CD4-positive, alpha-beta T cell (primary cell): ENCODE measurements at places on chromosomes 12 and 14.

DNA sequence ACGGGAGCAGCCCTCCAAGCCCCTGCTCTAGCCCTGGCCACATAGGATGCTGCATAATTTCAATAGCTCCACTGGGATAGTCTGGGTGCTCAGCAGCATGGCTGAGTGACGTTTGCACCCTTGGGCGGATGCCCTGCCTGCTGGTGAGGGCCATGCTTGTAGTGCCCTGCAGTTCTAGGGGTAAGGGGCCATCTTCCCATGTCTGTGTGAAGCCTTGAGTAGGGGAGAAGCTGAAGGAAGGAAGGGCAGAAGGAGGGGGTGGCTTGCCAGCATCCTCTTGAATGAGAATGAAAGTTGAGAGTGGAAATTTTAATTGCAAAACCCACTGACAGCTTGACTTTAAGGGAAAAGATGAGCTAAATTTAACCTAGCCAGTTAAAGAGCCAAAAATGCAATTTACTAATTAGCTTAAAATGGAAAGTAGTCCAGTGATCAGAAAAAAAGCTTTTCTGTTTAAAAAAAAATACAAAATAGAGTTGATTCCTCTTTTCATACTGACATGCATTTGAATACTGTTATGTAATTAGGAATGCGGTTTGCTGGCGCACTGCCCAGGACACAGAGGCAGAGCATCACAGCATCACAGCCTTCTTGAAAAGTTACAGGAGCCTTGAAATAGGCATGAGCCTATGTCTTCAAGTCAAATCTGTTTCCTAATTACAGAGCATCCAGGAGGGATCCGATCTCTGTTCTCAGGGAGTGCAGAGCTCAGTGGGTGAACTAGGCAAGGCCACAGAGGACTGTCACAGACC is 18.5 kb upstream of the EML1 start:
- no peak for DNase-seq

GRCh38 chr12:47576289-47576945 is 129.4 kb downstream of the RPAP3 start:
- DNase-seq = no peak

GRCh38 chr12:113005762-113006161 is 27.4 kb downstream of the OAS2 start:
- DNase-seq = no peak

- no peak for DNase-seq
Measured at GRCh38 chr12:42923156-42923555, 333.6 kb upstream of the PRICKLE1 start.

DNA sequence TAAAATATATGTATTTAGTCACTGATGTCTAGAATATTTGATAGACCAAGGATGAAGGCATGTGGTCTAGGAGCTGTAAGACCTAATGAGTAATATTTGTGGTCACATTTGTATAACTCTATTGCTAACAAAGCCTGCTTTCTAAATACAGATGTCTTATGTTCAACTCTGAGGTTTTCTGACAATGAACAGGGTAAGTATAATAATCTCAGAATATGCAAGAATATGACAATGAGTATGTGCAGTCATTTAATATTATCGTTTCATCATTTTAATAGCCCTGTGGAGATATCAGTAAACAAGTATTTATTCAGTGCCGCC is 389.6 kb downstream of the LRIG3 start:
- DNase-seq = no peak

DNA sequence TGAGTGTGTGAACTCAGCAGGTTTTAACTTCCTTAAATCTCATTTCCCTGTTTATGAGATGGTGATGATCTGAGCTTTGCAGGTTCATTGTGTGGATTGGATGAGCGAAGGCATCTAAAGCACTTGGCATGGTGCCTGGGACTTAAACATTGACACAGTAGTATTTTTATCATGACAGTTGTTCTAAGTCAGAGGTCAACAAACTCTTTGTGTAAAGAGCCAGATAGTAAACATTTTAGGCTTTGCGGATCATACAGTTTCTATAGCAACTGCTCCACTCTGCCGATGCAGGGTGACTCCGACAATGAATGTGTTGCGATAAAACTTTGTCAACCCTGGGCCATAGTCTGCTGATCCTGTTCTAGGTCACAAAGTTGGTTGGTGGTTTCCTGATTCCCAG is 25.2 kb downstream of the SLC24A4 start:
- no peak for DNase-seq

DNA sequence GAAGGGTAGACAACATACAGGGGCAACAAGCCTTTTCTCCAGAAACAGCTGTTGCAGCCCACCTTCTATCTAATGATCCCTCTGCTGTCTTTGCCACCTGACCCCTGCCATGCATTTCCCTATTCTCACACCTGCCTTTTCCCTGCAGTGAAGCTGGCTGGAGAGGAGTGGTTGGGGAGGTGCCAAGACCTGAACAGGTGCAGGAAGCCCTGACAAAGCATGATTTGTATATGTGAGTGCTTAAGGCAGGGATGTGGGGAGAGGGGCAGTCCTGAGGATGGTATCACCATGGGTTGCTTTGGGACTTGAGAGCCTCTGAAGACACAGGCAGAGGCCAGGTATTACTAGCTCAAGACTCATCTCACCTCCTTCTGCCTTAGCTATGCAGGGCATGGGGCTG is 2.9 kb upstream of the PFDN5 start:
- DNase-seq = no peak

DNA sequence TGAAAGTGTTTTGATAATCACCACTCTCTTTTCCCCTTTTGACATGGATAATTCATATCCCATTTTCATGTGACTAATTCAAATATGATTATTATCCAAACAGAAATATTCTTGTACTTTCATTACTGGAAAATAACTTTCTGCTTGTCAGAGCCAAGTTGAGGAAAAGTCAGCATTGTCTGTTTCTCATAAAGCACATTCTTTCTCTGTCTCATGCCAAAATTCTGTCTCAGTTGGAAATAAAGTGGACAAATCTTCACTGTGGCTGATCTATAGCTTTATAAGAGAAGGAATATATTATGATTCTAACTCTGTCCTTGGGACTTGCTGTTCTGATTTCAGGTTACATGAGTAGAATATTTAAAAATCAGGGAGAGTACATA is 22.7 kb upstream of the PRICKLE1 start:
- DNase-seq = no peak

GRCh38 chr12:33596061-33596460 is 156.4 kb upstream of the SYT10 start:
- DNase-seq = no peak

DNA sequence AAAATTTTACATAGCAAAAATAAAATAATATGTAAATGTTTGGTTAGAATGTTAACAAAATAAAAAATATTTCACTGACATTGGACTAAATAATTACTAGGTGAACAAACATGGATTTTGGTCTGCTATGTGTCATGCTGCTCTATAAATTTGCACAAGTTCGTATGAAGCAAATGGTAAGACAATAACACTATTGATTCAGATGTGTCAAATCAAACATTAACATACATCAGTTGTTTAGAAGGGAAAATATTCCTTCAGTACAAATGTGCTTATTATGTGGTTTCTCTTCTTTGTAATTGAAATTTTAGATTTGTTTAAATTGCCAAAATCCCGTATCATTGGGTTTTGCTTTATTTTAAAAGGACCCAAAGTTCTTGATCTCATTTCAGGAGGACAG is 46.9 kb downstream of the PAWR start:
- DNase-seq = no peak

DNA sequence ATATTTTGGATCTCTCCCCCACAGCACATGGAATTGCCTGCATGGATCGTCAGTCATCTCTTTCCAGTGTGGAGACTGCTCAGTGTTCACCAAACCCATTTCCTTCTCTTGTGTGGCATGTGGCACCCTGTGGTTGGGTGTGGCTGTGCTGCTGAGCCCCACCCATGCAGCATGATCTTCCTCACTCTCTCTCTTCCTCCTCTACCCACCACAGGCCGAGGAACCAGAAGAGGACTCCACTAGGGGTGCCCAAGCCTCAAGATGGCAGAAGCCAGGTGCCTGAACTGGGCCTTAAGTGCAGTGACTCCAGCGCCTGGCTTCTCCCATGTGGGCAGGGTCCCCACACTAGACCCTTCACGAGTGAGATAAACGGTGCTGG is 66.8 kb upstream of the GPR68 start:
- peak; percentile 63 for DNase-seq

DNA sequence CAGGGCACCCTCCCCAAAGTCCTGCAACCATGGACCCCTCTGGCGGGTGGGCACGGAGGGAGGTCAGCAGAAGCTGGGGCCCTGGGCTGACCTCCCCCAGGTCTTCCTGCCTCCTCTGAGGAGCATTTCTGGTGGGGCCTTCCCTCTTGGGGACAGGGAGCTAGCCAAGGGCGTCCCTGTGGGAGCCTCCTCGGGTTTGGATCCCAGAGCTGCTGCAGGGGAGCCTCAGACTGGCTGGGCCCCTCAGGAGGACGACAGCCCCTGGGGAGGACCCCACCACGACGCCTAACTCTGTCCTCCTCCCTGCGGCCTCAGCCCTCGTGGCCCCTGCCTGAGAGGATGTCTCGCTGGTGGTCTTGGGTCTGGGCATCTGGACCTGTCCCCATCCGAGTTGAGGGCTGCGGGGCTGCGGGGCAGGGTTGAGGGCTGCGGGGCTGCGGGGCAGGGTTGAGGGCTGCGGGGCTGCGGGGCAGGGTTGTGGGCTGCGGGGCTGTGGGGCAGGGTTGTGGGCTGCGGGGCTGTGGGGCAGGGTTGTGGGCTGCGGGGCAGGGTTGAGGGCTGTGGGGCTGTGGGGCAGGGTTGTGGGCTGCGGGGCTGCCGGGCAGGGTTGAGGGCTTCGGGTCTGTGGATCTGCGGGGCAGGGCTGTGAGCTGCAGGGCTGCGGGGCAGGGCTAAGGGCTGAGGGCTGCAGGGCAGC is 37.4 kb downstream of the FBRSL1 start:
- DNase-seq = no peak

GRCh38 chr12:119447618-119448017 is 113.1 kb downstream of the CCDC60 start:
- no peak for DNase-seq

- DNase-seq = no peak
Measured at GRCh38 chr12:68067762-68068376, 78.6 kb downstream of the IFNG-AS1 start.

- DNase-seq = no peak
Measured at GRCh38 chr12:115873451-115874082, 403.9 kb downstream of the MED13L start.
